ENCODE measurements at places on chromosomes 2 and 18. TPM values are rescaled to one million over a fixed set of nuclear protein-coding genes. Genes with fewer than 3 reads are reported as not detected.
A peak's percentile ranks its signal among the peaks of the same experiment; 100 is the strongest.

- no peak for DNase-seq
Measured at GRCh38 chr18:50427896-50428295, 53.0 kb downstream of the SKA1 start.

- DNase-seq = no peak
Measured at GRCh38 chr2:3125761-3126130, 251.9 kb downstream of the EIPR1 start.

DNA sequence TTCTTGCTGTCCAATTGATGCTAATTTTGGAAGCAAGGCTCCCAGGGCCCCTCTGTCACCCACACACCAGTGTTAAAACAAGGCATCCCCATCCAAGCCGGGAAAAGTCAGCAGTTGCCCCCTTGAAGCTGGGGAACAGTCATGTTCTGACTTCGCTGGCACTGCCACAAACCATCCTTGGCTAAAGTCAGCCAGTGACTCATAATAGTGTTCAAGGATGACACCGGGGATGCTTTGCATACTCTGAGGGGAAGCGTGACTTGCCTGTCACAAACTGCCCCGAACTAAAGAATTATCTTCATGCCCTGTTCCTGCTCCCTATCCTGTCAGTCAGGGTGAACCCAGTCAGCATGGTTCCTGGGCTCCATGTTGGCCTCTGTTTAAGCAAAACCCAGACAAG, 37.0 kb downstream of the TGFA start:
- DNase-seq = peak; percentile 90

DNA sequence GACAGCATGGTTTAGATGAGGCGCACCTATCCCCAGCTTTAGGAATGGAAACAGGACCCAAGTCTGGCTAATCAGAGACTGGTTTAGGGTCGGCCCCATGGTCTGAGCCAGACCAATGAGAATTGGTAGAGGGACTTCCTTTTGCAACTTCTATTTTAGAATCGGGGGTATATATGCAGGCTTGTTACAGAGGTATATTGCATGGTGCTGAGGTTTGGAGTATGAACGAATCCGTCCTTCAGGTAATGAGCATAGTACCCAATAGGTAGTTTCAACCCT, 1.5 kb upstream of the BOLA3 start:
- DNase-seq = no peak

Gene LOXHD1
- total RNA-seq = not detected
